ENCODE measurements at places on chromosomes 4 and X.
A peak's percentile ranks its signal among the peaks of the same experiment; 100 is the strongest.

DNA sequence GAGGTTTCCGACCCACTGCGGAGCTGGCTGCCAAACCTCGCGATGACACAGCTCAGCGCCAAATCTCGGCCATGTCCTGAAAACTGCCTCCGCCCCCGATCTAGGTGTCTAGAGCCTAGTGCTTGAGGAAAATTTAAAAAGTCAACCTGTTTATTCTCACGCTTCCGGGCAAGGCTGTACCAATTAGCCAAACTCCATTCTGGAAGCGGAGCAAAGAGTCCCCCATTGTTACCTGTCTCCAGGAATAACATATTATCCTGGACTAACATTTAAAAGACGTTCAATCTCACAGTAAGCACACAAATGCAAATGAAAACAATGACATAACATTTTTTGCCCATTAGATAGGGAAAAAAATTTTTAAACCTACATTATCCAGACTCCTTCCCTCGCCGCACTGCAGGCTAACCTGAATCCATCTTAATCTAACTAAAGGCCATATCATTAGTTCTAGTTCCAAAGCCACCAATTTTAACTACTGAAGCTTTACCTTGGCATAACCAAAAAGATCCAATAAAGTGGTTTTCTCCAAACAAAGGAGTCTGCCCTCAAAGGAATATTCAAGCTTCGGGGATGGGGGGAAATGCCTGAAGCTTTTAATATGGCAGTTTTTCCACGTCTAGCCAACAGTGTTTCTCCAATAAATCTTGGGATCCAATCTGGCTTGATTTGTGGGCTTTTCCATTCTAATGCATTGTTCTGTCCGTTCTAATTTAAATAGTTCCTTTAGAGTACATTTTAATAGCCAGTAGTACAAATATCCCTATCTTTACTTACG is 1.9 kb downstream of the HUWE1 start:
- no peak for DNase-seq

- no peak for DNase-seq
Observed at GRCh38 chrX:43745938-43746721, 90.0 kb downstream of the MAOA start.

DNA sequence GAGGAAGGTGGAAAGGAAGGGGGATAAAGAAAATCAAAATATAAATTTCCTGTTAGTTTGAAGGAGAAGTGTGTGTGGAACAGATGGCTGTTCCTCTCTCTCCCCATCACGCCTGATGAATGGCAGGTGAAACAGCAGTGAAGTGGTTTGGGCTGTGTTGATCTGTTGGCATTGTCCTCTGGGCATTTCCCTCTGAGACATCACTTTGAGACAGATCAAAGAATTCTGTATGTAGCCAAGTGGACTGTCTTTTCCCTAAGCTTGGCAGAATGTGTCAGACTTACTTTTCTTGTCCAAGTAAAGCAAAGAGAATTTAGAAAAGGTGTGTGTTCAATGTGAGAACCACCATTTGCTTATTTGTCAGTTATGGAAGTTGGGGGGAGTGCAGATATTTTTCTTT is 47.5 kb downstream of the SEPTIN11 start:
- no peak for DNase-seq

DNA sequence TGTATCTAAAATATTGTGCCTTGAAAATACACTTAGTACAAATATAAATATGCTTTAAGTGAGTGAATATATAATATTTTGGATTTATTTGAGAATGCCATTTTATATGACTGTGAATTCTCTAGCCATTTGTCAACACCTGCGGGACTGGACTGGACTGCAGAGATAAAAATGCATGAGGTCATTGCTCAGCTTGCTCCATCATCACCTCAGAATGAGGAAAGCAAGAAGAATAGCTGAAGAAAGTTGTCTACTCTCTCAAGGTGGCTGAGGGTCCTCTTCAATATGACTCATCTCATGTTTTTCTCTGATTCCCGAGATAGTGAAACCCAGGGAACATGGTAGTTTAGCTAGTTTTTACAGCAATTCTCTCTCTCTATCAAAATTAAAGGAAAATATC is 732.5 kb upstream of the AGA start:
- no peak for DNase-seq

DNA sequence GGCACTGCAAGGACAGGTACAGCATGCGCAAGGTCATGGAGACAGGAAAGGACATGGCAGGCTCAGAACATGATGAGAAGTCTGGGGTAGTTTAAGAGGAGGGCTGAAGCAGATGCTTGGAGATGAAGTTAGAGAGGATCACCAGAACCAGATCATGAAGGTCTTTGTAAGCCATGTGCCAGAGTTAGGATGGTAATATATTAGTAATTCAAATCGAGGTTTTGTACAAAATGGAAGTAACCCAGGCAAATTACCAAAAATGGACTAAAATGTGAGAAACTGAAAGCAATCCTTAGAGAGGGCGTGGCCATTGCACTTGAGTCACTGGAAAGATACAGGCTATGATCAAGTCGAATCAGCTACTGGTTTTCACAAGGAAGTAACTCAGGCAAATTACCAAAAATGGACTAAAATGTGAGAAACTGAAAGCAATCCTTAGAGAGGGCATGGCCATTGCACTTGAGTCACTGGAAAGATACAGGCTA is 13.5 kb downstream of the RXFP1 start:
- DNase-seq: peak; percentile 96

DNA sequence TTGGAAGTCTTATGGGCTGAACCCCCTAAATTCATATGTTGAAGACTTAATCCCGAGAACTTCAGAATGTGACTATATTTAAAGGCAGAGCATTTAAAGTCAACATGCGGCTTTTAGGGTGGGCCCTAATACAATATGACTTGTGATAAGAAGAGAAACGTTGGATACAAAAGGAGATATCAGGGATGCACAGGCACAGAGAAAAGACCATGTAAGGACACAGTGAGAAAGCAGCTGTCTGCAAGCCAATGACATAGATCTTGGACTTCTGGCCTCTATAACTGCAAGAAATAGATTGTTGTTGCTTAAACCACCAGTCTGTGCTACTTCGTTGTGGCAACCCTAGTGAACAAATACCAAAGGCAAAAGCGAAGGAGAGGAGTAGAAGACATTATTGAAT is 42.2 kb downstream of the GABRG1 start:
- no peak for DNase-seq

DNA sequence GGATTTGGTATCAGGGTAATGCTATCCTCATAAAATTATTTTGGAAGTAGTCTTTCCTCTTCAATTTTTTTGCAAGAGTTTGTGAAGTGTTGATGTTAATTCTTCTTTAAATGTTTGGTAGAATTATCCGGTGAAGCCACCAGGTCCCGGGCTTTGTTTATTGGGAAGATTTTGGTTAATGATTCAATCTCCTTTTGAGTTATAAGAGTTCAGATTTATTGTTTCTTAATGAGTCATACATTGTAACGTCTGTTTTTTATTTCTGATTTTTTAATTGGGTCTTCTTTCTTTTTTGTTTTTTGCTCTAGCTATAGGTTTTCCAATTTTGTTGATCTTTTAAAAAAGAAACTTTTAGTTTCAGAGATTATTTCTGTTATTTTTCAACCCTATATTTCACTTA is 412.3 kb downstream of the PDGFC start:
- no peak for DNase-seq

GRCh38 chr4:41747230-41748055 is 1.1 kb downstream of the PHOX2B start:
- no peak for DNase-seq

DNA sequence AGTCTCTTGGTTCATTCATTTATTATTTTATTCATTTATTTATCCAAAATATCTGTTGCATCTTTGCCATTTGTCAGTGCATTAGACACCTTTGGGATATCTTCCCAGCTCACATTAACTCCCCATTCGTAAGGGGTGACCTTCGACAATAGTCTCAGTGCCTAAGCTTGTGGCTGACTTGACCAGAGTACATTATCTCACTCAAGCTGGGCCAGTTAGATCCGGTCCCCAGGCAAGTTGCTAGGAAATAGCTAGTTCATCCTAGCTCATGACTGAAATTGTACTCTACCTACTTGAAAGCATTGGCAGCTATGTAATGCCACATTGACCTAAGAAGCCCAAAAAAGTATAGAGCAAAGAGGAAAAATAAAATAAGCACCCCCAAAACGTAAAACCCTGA is 165.3 kb downstream of the FBXO8 start:
- no peak for DNase-seq

DNA sequence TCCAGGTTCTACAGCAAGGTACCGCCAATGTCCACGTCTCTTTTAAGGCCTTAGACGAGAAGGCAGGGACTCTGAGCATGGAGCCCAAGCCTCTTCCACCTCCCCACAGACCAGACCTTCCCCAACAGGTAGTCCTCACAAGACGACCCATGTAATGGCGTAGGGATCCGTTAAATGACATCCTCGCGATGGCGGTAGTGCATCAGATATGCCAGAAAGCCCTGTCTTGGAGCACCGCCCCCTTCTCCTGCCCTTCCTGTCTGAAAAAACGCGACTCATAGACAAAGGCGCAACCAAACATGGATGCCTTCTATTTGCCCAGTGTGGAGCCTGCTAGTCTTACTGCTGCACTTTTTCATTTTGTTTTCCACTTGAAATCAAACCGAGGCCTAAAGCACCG is 185.4 kb downstream of the OR13H1 start:
- no peak for DNase-seq

GRCh38 chr4:40507977-40508376 is 121.7 kb downstream of the RBM47 start:
- no peak for DNase-seq

- no peak for DNase-seq
Observed at GRCh38 chr4:61254406-61254805, 54.3 kb downstream of the ADGRL3 start.

- no peak for DNase-seq
Observed at GRCh38 chr4:2127609-2128332, 68.6 kb downstream of the NAT8L start.

GRCh38 chr4:83504503-83504902 is 19.6 kb upstream of the ABRAXAS1 start:
- DNase-seq: no peak

DNA sequence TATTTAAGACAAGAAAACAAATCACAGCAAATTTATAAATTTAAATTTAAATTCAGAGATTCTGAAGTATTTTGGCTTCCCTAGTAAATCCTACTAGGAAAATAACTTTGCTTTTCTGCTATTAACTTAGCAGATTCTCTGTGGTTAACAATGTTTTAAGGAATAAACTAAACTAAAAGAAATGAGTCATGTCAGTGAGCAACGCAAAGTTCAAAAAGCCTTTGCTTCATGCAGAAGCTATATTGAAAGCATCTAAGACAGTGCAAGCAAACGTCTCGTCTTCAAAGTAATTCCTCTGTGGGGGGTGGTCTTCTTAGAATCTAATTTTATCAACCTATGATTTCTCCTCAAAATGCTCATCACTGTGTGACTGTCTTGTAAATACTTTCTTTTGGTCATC is 30.1 kb downstream of the GABRB1 start:
- no peak for DNase-seq

- no peak for DNase-seq
Observed at GRCh38 chr4:142883040-142883832, 37.1 kb upstream of the INPP4B start.

All from suppressor macrophage treated with lipopolysaccharide for 4 hours (primary cell).